ENCODE measurements at places on chromosomes 7 and 10.

DNA sequence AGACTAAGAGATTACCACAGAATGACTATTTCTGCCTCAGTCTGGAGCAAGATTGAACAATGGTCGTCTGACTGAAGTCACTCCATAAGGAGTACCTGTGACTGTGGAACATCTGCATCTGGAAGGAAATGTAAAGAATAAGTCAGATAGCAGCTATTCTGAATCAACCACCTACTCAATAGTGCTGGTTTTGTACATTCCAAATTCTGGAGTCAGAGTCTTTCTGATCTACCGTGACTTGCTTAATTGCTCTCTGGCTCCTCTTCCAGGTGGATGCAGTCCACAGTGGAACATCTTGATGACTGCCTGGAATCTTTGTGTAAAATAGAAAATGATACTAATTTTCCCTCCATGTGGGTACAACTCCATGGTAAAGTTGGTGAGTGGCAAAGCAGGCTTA is 156.3 kb upstream of the SEMA3C start:
- no peak for DNase-seq

GRCh38 chr7:36472141-36472729 is 82.6 kb downstream of the ANLN start:
- no peak for DNase-seq

DNA sequence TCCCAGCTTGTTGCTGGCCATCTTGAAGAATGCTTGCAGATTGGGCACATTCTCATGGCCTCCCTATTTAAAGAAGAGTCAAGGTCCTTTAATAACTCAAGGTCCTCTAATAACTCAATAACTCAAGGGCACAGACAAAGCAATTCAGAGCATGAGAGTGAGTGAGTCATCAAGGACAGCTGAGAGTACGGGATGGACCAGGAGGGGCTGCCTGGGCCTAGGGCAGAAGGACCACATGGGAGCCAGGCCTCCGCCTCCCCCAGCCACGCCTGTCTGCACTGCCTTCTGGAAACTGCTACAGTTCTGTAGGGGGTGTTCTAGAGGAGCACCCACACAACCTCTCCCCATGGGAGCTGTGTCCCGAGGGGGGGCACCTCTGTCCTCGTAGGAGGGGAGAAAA is 48.9 kb downstream of the ZNF503 start:
- no peak for DNase-seq

DNA sequence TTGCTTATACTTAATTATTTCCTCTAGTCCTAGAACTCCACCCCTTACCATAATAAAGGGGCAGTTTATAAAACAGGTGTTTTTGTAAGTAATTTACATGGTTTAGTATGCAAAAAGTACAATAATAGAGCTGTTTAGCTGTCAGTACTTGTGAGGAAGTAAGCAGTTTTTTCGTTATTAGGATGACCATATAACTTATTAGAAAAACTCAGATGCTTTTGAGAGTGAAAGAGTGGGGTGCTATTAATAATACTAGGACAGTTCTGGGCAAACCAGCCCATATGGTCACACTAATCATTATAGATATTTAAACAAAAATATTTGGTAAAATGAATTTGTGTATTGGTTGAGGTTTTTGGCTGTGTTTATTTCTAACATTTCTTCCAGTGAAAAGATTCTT is 201.9 kb upstream of the KAT6B start:
- no peak for DNase-seq

DNA sequence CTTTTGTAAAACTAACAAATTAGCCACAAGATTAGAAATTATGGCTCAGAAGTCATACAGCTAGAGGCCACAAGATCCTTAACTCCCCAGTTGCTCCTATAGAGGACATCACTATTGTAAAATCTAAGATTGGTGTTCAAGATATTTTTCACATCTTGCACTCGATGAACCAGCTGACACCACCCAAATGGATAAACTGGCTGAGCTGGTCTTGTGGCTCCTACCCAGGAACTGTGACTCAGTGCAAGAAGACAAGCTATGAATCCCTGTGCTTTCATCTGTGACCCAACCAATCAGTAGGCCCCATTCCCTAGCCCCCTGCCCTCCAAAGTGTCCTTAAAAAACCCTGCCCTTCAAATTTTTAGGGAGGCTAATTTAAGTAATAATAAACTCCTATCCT is 27.9 kb upstream of the R3HCC1L start:
- no peak for DNase-seq

DNA sequence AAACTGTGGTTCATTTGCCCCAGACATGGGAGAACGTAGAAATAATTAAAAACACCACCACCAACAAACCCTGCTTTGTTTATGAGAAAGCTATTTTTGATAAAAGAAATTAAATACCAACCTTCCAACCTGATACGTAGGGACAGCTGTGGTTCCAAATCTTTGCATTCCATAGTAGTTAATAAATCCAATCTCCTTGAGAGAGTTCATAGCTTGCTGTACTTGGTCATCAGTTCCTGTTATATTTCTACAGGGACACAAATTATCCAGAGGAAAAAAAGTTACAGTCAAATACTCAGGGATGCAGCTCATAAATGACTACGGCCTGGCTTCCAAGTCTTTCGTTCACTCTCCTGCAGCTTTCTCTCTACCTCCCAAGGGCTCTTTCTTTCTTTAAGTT is 41.1 kb downstream of the PUS7 start:
- DNase-seq = no peak

DNA sequence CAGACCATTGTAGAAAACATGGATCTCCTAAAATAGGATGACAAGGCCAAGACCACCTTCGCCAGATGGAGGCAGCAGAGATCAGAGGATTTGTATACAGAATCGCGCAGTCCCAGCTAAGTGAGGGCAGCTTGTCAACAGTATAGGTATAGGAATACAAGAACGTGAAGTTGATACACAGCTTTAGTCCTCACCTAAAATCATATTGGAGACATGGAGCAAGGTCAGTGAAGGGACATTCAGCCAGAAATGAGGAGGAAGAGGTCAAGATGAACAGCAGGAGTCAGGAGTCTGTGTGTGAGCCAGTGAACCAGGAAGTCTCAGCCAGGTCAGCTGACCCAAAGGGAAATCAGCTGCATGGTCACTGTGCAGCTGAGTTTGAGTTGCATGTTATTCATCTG is 263.4 kb upstream of the PRKCQ start:
- DNase-seq = no peak

DNA sequence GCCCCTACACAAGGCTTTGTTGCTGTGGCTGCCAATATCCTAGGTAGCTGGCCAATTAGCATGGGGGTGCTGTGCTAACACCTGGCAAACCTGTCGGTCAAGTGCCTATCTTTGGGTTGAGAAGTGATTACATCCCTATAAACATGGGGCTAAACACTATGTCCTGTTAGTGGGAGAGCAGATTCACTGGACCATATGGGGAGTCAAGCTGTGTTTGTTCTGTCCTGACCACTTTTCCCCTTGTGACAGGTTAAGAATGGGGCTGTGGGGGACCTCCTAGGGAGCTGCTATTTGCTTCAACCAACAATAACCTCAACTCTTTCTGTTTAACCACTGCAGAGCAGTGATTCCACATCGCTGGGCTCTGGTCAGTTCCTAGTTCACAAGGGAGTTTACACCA is 151.5 kb upstream of the AOAH start:
- no peak for DNase-seq

DNA sequence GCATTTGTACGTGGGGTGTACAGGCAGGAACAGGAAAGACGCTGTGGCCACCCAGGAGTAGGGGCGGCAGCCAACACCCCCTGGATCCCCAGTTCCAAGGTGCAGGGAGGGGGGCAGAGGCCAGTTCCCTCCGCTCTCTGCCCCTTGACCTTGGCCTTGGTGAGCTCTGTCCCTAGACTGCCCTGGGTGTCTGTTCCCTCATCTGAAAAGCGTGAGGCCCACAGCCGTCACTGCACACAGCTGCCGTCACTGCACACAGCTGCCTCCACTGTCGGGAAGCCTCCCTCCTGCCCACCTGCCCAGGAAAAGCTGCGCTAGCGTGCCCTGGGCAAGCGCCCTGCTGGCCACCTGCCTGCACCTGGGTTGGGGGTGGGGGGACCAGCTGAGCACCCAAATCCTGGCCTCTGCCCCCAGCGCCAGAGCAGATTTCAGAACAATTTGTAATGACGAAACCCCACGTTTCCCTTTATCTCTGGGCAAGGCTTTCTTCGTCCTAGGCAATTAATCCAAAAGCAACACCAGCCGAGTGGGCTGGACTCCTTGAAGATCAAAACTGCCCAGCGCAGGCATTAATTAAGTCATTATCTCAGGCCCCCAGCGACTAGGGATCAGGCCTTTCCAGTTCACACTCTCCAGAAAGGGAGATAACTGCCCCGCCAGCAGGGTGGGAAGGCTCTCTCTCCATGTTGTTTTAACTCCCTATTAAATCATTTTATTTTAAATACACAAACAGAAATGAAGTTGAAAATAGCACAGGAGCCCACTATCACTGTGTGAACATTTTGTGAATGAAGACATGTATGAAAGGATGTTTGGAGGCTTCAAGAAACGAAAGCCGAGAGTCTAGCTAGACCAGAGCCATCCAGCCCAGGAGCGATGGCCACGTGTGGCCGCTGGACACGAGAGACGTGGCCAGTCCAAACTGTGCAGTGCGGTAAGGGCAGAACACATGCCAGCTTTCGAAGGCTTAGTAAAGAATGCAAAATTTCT is 4.0 kb upstream of the PDGFA start:
- DNase-seq = no peak

GRCh38 chr10:24446739-24447138 is 237.8 kb downstream of the KIAA1217 start:
- DNase-seq = no peak

DNA sequence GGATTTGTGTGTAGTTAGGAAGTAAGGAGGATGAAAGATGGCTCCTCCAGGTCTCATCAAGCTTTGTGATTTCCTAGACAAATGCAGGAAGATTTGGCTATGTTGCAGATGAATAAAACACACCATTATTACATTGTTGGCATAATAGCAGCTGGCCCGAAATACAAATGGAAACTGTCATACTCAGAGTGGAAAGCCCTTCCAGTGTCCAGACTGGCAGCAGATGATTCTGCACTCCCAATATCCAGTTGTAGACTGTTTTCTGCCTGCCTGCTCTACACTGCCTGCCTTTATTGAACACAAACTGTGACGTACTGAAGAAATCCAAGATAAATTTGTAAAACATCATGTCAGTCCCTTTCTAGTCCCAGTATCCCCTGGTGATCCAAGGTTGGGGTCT is 99.7 kb upstream of the FZD1 start:
- no peak for DNase-seq

DNA sequence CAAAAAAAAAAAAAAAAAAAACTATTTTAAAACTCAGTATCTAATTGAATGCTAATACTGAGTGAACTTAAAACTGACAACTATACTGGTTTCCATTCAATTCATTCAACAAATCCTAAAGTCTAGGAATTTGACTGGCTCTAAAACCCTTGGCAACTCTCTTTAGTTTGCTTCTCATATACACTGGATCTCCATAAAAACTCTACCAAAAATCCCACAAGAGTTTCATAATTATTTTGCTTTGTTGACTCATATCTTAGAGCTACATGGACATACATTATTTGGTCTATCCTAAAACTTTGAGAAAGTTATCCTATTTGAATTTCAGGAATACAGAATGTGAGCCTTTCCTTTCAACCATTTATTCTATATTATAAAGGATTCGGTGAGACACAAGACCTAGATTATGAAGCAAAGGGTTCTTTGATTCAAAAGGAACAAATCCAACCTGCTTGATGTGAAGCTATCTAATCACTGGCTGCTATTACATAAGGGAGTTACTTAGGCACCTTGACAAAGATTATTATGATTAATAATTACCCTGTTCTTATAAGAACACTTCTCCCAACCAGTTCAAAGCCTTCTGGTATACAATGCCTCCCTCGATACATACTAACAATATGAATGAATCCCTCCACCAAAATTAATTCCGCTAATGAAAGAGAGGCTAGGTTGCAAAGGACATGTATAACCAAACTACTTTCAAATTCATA is 15.8 kb upstream of the KMT2E start:
- no peak for DNase-seq

DNA sequence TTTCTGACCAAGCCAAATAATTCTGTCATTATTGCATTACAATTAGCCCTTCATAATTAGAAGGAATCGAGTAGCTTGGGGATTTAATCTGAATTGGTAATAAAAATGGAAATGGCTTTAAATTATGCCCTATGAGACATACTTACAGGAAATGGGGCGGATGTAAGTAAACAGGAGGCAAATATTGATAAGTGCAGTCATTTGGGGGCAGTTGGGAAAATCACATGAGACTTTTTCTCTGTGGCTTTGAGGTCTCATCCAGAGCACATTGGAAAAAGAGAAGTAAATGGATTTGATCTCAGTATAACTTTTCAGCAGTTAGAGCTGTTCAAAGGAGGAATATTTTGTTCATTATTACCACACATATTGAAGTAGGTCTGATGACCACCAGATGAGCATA is 307.8 kb upstream of the POM121L12 start:
- no peak for DNase-seq

- DNase-seq = no peak
Observed at GRCh38 chr7:94064541-94065191, 60.5 kb upstream of the BET1 start.

DNA sequence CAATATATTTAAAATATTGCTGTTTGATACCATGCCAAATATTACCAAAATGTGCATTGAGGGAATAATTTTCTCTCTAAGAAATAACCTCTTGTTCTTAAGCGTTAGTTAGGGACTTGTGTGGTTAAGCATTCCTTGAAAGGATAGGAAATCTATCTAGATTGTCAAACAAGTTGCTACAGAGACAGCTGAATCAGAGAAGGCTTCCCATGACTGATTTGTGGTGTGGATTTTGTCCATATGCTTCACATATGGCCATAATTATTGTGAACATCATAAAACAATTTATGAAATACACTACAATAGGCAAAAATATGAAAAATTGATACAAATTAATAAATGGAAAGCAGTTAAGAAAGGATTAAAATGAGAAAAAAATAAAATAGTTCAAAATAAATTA is 96.3 kb downstream of the GNAT3 start:
- no peak for DNase-seq

DNA sequence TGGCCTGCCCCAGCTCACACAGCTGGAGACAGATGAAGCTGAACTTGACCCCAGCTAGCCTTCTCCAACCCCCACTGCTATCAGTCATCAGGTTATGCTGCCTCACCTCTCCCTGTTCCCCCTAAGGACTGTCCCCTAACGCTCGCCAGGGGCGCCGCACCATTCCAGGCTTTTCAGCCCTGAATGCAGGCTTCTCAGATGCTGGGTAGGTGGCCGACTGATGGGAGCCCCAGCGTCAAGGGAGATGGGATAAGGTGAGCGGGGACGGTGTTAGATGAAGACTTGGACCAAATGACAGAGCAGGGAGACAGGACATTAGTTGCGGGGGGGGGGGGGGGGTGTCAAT is 15.8 kb upstream of the OPALIN start:
- DNase-seq = no peak

GRCh38 chr7:106460792-106461254 is 176.0 kb upstream of the NAMPT start:
- DNase-seq = no peak

DNA sequence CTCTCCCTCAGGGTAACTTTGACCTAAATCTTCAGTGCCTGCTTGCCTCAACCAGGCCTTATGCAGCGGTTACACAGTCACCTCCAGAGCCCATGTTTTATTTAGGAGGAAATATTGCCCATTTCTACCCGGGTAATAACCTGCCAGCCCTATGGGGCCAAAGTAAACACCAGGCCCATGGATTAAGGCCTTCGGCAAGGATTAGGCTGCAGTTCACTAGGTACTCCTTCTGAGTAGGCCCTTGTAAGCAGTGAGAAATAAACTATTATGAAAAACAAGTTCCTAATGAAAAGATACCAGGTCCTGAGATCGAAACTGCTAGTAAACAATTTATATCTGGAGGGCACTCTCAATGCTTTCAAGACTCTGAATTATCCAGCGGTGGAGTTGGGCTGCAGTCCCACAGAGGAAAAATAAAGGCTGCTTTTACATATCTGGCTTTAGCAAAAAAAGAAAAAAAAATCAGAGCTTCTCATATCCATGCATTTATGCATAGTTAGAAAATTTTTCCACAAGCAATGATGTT is 3.7 kb upstream of the HOXA10 start:
- DNase-seq = no peak
